Fibroblast of lung (primary cell): ENCODE measurements at places on chromosomes 12 and 14.

- no peaks in the 10 kb centered on the region for H3K27me3 ChIP-seq
- H3K4me1 ChIP-seq, result no peaks in the 10 kb centered on the region
- no peak for DNase-seq
- no peak overlapping the region for H3K27ac ChIP-seq
Observed at GRCh38 chr12:65984227-65984479, 146.4 kb downstream of the LLPH start.

GRCh38 chr14:58946431-58946830 is 242.0 kb upstream of the DAAM1 start:
- no peaks in the 10 kb centered on the region for H3K36me3 ChIP-seq
- peaks cover 2% of the 10 kb centered on the region for H3K27me3 ChIP-seq
- no peak for DNase-seq
- no peak overlapping the region for H3K4me3 ChIP-seq
- no peaks in the 10 kb centered on the region for H3K4me1 ChIP-seq

DNA sequence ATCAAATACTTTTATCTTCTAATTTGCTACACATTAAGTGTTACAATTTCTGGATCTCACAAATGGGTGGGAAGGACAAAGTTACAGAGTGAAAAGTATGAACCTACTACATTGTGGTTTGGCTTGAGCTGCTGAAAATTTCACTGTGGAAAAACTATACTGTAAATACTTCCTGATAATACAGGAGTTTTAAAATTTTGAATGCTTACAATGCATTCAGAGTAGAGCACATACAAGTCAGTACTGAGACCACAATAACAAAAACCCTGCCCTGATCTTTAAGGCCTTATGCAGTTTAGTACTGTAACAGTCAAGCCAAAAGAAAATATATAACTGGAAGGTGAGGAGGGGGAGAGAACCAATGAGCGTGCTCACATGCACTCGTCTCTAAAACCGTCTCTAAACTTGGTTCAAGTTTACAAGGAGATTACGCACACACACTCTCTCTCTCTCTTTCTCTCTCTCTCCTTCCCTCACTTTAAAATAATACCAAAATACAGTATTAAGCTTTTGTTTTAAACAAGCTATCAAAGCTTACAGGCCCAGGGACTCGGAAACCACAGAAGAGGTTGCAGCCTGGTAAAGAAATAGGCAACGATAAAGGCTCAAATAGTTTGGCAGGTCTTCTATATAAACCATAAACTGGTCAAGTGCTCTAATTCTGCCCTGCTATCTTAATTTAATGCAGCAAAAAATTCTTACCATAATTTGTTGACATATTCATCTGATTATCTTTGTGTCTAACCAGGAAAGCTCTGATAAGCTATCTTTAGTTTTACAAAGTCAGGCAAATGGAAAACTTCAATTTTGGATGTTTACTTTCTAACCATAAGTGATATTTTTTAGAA is 58.0 kb downstream of the ATF7 start:
- H3K36me3 ChIP-seq, result no peaks in the 10 kb centered on the region

DNA sequence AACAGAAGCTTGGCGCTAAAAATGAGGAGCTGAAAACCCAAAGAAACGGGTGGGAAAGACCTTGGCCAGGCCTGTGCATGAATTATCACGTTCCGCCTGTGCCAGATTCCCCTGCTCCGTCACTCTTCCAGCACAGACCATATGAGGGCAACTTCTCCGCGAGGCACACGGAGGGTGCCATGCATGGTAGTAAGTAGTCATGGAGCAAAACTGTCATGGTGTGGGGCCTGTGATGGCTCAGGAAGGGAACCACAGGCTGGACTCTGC is 148.2 kb downstream of the ANO2 start:
- DNase-seq, result no peak
- H3K36me3 ChIP-seq, result no peaks in the 10 kb centered on the region
- no peak overlapping the region for H3K27ac ChIP-seq
- H3K4me1 ChIP-seq, result no peaks in the 10 kb centered on the region

DNA sequence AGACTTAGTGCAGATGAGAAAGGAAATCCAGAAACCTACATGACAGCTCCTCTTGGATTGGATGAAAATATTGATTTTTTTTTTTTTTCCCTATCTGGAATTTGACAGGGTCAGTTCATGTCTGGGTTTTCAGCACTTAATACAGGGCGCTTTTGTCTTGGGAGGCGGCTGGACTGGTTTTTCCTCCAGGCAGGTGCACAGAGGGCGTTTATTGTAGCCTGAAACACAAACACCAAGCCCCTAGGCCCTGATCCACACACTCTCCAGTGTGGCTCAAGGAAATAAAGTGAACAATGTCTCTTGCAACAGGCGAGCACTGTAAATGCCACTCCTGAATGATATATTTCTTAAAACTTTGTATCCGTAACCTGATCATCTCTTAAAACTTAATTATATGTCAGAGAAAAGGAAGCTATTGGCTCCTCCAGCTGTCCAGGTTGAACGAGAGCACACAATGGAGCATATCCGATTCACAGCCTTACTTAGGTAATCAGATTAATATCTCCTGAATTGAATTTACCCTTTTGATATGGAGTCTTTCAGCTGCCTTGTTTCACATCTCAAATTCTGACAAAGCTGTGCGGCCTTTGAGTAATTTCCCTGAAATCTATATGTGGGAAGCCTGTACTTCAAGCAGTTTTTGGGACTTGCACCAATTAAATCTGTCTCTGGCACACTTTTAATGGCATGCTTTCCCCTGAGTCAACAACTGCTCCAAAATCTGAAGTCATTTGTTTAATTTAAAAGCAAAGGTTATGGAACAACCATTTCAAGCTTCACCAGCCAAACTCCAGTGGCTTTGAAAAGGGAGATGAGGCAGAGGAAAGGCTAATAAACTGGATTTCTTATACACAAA is 485.7 kb downstream of the ZFP36L1 start:
- peak; percentile 44 for DNase-seq
- no peaks in the 10 kb centered on the region for H3K27me3 ChIP-seq
- peak overlapping the region; percentile 26 for H3K27ac ChIP-seq
- peaks cover 3% of the 10 kb centered on the region for H3K4me1 ChIP-seq
- H3K36me3 ChIP-seq, result no peaks in the 10 kb centered on the region
- H3K4me3 ChIP-seq, result no peak overlapping the region
